ENCODE measurements at places on chromosomes 13 and 19.
A peak's percentile ranks its signal among the peaks of the same experiment; 100 is the strongest.

DNA sequence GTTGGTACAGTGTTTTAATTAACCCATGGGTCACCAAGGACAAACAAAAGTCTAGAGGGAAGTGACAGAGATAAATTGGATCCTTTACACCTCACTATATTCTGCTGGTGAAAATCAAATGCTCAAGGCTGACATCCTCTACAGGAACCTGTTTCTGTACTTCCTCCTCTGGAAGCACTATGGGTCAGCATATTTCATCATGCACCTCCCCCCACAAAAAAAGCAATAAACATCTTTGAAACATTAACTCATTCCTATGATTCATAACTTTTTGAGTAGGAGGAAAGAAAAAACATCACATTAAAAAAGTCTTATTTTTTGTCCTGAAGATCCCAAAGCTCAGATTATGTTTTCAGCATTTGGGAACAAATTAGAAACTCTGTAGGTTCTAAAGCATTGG is 588.3 kb upstream of the SGCG start:
- no peak for DNase-seq

GRCh38 chr13:98144027-98144741 is 1.3 kb downstream of the FARP1 start:
- no peak for DNase-seq

GRCh38 chr13:80374444-80374843 is 33.5 kb upstream of the SPRY2 start:
- no peak for DNase-seq

DNA sequence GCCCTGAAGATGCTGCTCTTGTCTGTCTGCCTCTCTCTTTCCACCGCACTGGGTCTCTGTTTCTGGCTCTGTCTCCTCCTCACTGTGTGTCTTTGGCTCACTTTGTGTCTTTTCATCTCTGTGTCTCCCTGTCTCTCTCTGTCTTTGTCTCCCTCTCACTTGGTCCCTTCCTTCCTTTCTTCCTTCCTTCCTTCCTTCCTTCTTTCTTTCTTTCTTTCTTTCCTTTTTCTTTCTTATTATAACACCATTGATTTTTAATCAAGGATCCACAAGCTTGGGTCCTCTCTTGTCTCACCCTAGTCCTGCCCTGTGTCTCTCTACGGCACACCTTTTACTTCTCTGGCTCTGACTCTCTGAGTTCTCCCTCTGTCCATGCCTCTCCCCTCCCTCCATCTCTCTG is 14.3 kb downstream of the CD177 start:
- DNase-seq = no peak

DNA sequence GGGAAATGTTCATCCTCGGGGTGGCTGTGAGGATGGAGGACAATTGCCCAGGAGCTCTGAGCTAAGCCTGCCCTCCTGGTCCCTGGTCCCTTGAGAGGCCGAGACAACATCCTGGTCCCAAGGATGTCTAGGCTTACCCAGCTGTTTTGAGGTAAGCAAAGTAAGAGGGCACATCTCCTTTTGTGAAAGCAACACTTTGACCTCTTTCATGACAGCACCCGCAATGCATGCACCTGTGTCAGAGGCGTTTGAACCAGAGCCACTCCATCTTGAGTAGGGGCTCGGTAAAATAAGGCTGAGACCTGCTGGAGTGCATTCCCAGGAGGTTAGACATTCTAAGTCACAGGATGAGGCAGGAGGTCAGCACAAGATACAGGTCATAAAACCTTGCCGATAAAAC is 43.1 kb upstream of the ANKRD10 start:
- DNase-seq = no peak

GRCh38 chr13:32525766-32526165 is 12.8 kb downstream of the N4BP2L2 start:
- DNase-seq = no peak

DNA sequence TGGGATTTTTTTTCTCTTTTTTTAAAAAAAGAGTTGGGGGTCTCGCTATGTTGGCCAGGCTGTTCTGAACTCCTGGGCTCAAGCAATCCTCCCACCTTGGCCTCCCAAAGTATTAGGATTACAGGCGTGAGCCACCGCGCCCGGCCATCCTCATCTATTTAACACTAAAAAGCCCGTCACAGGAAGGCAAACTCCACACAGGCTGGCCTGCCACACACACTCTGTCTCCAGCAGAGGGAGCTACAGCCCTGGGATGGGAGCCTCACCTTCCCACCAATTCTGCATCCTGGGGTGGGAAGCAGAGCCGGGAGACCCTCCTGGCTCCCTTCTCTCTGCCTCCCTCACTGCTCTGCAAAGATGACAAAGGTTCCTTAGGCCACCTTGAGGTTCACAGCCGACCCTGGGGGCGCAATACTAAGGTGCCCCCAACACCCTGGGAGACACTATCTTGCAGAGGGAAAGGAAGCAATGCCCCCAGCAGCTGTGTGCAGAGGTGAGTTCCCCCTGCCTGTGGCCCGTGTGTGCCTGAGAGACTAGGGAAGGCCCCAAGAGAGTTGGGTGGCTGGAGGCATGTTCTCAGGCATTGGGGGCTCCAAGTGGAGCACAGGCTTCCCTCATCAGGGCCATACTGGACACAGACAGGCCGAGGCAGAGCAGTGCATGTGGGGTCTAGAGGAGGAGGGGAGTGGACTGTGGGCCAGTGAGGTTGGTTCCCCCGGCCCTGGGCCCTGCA is 27.4 kb upstream of the TIMM44 start:
- no peak for DNase-seq

- no peak for DNase-seq
Observed at GRCh38 chr19:7643031-7643415, 6.1 kb downstream of the STXBP2 start.

- no peak for DNase-seq
Observed at GRCh38 chr19:31160336-31160926, 188.8 kb downstream of the TSHZ3 start.

GRCh38 chr19:19860756-19861390 is 4.8 kb upstream of the ZNF253 start:
- no peak for DNase-seq

DNA sequence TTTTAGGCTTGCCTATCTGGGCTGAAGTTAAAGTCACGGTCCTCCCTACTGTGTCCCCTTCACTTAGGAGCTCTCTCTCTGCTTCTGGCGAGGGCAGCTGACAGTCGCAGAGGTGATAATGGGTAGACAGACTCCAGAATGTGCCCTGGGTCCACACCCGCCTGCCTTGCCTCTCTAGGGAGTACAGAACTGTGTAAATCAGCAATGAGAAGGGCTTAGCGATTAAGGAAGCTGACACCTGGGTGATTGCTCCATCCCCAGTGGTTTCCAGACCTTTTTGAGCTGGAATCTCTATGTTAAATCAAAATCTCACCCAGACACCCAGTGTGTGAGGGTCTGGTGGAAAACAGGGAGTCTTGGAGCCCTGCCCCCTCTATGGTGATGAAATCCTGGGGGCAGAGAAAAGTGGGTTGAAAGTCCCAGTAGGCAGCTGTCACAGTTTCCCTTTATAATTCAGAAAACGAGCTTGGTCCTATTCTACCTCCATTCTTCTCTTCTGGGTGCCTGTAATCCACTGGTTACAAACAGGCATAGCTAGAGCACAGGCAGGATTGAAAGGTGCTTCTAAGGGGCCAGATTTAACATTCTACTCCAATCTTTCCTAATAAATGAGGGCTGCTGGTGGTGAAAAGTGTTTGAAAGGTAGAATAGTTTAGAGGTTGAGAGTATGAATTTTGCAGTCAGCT is 46.9 kb downstream of the OLFM4 start:
- DNase-seq = no peak

DNA sequence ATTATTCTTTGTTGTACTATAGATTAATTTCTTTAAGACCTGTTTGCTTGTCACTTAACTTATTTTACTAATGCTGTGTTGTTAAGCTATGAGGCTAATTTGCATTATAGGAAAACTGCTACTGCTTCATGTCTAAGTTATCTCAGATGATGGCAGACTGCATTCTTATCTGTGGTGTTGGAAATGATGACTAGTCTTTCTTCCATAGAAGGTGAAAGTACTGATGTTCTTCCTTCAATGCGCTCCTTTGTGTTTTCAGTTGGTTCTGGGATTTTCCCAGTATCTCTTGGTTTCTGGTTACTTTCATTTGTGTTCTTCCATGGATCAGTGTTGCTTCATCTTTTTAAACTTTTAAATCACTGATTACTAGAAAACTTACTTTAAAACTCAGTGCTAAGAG is 46.9 kb downstream of the TPP2 start:
- no peak for DNase-seq

DNA sequence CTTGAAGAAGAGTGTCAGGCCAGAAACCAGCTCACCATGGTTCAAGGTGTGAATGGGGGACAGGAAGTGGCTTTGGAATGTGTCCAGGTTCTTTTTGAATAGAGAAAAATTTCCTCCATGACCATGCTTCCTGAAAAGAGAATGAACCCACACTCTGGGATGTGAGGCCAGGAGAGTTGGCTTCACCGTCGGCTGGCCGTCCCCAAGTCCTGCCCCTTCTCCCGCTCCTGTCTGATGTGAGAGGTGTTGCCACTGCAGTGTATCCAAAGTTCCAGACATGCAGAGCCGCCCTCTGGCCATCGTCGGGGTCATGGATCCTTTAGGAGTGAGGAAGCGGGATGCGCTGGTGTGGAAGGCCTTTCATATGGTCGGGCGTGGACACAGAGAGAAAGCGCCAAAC is 101.2 kb downstream of the COL4A2 start:
- DNase-seq = no peak

DNA sequence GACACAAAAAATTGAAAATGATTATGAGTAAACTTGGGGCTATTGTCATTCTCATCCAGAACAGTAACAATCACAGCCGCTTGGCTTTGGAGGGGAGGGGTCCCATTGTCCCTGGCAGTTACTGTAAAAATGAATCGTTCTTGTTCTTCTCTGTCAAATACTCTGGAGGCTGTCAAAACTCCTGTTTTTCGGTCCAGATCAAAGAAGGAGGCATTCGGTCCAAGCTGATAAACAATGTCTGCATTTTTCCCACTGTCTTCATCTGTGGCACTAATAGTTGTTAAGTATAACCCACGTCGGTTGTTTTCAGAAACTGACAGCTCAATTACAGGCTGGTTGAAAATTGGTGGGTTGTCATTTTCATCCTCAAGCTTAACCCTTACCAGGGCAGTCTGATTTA is 3.4 kb downstream of the PCDH9 start:
- DNase-seq = no peak

DNA sequence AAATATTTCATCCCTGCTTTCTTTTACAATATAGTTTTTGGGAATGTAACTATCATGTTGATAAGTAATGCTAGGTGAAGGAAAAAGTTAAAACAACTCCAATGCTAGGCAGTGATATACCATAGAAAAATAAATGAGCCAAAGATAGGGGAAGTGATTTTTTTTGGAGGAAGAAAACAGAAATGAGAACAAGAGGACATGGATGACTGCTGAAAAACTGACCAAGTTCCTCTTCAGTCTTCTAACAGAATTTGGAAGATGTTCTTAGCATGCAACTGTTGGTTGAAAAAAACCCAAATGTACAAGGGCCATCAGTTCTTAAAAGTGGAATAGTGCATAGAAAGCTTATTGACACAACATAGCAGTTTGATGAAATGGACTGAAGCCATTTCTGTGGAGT is 262.5 kb upstream of the STARD13 start:
- DNase-seq = no peak

GRCh38 chr19:13621413-13621812 is 115.1 kb upstream of the CACNA1A start:
- no peak for DNase-seq

- DNase-seq = no peak
Observed at GRCh38 chr19:9565900-9566705, 18.2 kb downstream of the ZNF121 start.

DNA sequence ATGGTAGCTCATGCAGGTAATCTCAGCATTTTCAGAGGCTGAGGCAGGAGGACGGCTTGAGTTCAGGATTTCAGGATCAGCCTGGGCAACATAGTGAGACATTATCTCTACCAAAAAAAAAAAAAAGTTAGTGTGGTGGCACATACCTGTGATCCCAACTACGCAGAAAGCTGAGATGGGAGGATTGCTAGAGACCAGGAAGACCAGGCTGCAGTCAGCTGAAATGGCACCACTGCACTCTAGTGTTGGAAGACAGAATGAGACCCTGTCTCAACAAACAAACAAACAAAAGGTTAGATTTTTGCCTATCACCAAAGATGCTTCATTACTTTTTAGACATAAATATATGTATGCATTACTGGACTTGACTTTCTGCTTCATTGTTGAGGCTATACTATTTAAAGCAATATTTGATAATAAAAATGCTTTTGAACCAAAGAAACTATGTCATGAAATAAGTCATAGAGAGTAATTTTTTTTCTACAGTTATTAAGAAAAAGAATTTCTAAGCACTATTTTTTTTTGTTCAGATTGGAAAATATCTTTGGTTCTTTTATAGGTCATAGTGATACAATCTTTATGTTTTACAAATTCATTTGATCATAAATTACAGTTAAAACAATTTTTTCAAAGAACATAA is 1180.1 kb upstream of the ATXN8OS start:
- DNase-seq = no peak

GRCh38 chr19:5048091-5048726 is 79.3 kb downstream of the KDM4B start:
- DNase-seq = peak; percentile 48

DNA sequence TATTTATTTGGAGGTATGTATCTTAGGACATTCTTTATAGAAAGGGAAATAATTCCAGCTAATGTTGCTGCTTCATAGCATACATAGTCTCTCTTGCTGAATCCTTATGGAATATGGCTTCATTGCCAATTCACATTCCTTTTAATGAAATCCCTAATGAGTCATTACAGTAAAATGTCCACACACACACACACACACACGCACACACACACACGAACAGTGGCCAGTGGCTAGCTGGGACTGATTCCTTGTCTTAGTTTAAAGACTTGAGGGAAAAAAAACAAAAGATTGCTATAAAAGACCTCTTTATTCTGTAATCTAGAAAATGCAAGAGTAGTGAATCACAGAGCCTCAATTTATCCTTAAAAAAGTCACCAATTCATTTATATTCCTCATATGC is 301.6 kb downstream of the SLITRK6 start:
- no peak for DNase-seq

- DNase-seq = no peak
Observed at GRCh38 chr19:41537789-41538188, 38.2 kb upstream of the CEACAM21 start.

All from stimulated activated CD4-positive, alpha-beta T cell treated with anti-CD3 and anti-CD28 coated beads, TNF-alpha, amount 100 ng/mL, for 1 hour (primary cell).